ENCODE measurements at places on chromosomes 4 and X.

GRCh38 chr4:32147446-32148085 is 1427.4 kb downstream of the PCDH7 start:
- no peaks in the 10 kb centered on the region for H3K27me3 ChIP-seq
- no peaks in the 10 kb centered on the region for H3K4me1 ChIP-seq
- no peaks in the 10 kb centered on the region for H3K36me3 ChIP-seq
- no peak overlapping the region for H3K27ac ChIP-seq

DNA sequence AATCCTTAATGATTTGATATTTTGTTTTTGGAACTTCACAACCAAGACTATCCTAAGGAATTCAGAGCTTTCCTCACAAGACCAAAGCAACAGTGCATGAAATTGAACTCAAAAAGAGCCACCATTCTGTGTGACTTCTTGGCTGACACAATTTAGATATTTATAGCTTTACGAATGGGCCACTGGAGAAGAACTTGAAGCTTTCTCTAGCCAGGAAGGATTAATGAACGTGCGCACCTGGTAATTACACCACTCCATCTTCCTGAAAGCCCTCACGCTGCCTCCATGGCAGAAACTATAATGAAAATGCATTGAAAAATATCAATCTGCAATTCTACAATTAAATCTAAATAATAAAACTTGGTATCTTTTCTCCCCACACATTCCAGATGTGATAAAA is 1057.8 kb downstream of the DMD start:
- H3K27me3 ChIP-seq, result no peaks in the 10 kb centered on the region
- no peak overlapping the region for H3K4me3 ChIP-seq
- H3K27ac ChIP-seq, result no peak overlapping the region
- no peak for DNase-seq

GRCh38 chr4:1458581-1458980 is 52.3 kb upstream of the NKX1-1 start:
- H3K4me1 ChIP-seq, result peaks cover 2% of the 10 kb centered on the region
- no peak overlapping the region for H3K27ac ChIP-seq
- H3K27me3 ChIP-seq, result peaks cover 24% of the 10 kb centered on the region
- H3K4me3 ChIP-seq, result no peak overlapping the region
- DNase-seq, result no peak
- H3K36me3 ChIP-seq, result peaks cover 6% of the 10 kb centered on the region

- H3K36me3 ChIP-seq, result peaks cover 6% of the 10 kb centered on the region
- H3K4me1 ChIP-seq, result peaks cover 26% of the 10 kb centered on the region
- H3K27me3 ChIP-seq, result no peaks in the 10 kb centered on the region
- no peak overlapping the region for H3K4me3 ChIP-seq
Observed at GRCh38 chrX:76183289-76184049, 10.6 kb downstream of the PBDC1 start.

Data from T-helper 17 cell (primary cell).